Stimulated activated CD4-positive, alpha-beta T cell treated with anti-CD3 and anti-CD28 coated beads, Interleukin-1b, Interleukin-23, amount 100 ng/mL, for 24 hours (primary cell): ENCODE measurements at places on chromosomes 5 and 9.

DNA sequence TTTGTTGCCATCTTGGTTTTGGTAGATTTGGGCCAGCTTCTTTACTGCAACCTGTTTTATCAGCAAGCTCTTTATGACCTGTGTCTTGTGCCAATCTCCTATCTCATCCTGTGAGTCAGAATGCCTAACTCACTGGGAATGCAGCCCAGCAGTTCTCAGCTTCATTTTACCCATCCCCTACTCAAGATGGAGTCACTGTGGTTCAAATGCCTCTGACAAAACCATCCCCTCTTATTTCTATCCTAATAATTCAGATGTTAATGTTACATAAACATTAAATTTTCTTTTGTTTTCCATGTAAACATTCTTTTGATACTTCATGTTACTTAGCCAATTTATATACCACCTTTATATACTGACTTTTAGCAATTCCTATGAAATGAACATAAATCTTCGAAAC is 746.3 kb downstream of the CDH18 start:
- DNase-seq = no peak

DNA sequence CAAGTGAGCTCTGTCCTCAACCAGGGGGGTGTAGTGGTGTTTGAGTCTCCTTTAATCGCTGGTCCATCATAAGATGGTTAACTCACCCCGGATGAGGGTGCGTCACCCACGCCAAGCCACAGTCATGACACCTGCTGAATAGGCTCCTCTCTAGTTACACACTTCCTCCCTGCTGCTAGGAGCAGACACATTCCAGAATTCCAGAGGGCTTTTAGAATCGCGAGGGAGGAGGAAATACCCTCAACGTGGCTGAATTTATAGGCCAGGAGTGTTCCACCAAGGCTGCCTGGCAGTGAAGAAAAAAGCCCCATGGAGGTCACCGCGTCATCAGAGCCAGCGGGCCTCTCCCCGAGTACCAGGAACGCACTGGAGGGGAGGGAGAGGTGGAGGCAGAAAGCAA is 5.1 kb downstream of the GLRX start:
- no peak for DNase-seq

DNA sequence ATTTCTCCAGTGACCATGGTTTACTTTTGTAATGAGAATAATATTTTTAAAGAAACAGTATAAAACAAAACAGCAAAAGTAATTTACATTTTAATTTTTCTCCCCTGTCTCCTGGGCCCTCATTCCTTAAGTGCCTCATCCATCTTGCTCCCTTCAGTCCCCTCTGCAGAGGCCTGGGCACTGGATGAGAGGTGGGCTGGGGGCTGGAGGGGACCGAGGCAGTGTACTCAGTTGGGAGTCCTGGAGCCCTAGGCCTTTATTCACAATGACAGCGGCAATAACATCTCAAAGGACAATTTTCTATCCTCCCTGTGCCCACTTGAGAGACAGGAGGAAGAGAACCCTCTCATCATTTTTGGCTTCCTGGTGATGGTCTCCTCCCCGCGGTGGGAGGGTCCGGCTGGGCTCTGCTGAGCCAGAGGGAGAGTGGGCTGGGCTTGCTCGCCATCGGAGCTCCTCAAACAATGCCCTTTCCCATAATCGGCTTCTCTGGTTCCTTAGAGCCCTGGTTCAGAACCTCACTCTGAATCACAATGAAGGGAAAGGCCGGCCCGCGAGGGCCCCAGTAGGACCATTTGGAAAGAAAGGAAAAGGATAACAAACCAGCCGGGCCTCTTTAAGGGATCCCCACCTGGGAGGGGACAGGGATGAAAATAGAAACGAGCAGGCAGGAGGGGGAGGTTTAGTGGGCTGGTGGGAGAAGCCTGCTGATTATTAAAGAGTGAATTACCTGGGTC is 9.7 kb upstream of the SMIM32 start:
- no peak for DNase-seq

DNA sequence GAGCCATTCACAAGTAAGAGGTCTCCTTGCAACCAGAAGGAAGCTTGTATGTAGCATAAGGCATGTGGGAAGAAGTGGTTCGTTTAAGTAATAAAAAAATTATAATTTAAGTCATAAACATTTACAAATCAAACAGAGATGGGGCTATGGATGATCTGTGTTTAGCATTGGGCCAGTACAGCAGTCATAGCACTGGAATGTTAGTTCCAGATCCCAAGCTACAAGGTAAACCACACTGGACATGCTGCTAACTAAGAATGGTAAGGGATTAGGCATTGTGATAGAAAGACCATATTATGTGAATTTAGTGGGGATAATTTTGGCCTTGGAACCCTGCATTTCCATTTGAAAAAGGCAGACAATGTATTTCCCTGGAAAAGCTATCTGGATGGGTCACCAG is 170.4 kb upstream of the KCNN2 start:
- no peak for DNase-seq

DNA sequence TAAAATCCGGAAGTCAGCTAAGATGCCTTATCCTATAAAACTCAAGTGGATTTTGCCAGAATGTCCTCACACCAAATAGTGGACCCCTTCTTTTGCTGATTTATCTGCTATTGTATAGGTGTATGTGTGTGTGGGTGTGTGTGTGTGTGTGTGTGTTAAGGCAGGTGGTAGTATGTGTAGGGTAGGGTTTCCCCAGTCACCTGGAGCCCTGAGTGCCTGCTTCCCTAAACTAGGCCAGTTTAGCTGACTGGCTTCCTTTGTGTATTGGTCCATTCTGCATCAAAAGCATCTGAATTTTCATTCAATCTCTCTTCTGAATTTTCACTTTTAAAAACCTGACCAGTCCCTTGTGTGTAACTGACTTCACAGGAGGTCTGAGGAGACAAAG is 42.2 kb upstream of the LCP2 start:
- DNase-seq = no peak

DNA sequence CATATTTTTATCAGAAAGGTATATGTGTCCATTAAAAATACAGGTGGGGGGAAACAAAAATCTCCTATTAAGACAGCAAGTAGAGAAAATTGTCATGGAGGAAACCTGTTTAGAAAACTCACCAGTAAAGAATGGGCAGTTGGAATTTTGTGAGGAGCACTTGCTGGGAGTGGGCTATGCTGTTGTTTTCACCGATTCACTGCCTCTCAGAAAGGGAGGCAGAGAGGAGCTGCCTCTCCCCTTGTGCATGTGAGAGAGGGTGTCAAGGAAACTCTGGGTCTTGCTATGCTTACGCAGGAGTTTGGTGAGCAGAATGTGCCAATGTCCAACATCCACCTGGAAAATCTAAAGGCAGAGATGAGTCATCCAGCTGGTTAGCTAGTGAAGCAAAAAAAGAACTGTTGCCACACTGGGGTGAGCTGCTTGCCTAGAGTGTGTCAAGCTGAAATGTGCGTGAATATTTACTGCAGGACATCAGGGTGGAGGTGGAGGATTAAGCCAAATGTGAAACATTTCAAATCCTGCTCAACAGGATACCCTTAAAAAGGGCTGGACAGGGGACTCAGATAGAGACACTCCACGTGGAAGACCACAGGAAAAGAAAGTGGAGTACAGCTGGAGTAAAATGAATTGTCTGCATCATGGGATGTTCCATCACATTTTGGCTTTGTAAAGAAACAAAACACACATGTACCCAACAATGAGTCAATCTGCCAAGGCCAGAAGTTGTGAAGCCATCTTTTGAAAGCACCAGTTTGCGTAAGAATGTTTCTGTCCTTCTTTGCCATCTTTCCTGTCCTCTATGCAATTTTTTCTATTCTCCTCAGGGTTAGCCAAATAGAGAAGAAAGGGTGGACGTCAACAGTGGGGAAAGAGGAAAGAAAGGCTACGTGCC is 449.7 kb upstream of the MPDZ start:
- no peak for DNase-seq

GRCh38 chr9:95074632-95075031 is 242.9 kb downstream of the FANCC start:
- no peak for DNase-seq
